ENCODE measurements at places on chromosomes 13 and 19.

GRCh38 chr19:58274771-58275201 is 4.0 kb upstream of the ZNF8 start:
- no peak for DNase-seq

- DNase-seq: no peak
Measured at GRCh38 chr13:77733674-77734073, 36.2 kb downstream of the SLAIN1 start.

- no peak for DNase-seq
Measured at GRCh38 chr19:33767898-33768413, 28.7 kb upstream of the KCTD15 start.

GRCh38 chr13:33351319-33351718 is 65.8 kb upstream of the STARD13 start:
- DNase-seq: no peak

DNA sequence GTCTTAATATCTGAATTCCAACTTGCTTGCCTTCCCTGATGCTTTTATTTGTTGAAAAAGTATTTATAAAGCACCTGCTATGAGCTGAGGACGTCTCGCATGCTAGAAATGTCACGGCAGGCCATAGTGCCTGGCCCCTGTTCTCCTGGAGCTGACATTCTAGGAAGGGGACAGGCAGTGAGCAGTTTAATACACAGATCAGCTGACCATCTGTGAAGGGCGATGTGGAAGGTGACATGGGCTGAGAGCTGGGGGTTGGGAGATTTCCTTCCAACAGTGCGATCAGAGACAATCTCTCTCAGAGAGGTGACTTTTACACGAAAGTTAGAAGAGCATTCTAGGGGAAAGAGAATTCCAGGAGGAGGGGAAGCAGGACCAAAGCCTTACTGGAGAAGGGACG is 153.2 kb downstream of the ZNF536 start:
- no peak for DNase-seq

DNA sequence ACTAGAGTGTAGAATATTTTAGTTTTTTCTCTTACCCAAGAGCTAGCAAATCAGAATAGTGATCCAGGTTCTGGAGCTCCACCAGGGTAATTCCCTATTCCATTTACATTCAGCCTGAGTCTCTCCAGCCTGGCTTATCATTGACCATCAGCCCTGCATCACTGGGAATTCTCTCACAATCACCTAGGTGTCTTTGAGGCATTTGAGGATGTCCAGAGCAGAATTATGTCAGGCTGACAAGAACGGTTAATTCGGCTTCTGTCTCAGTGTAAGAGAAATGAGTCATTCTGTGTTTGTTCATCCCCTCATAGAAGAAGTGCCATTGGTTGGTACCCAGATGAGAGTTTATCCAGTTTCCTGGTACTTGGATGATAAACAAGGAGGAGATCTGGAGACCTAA is 180.5 kb downstream of the ZNF737 start:
- no peak for DNase-seq

GRCh38 chr19:32876919-32877285 is 7.3 kb upstream of the SLC7A9 start:
- DNase-seq: no peak

DNA sequence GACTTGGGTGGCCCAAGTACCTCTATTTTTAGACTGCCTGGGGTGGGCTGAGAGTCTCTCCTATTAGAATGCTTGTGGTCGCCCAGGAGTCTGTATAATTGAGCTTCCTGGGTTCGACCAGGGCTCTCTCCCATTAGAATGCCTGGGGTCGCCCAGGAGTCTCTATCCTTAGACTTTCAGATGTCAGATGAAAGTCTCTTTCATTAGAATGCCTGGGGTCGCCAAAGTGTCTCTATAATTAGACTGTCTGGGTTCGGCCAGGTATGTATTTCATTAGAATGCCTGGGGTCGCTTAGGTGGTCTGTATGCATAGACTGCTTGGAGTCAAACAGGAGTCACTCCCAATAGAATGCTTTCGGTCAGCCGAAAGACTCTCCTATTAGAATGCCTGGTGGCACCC is 1471.7 kb downstream of the UQCRFS1 start:
- no peak for DNase-seq

DNA sequence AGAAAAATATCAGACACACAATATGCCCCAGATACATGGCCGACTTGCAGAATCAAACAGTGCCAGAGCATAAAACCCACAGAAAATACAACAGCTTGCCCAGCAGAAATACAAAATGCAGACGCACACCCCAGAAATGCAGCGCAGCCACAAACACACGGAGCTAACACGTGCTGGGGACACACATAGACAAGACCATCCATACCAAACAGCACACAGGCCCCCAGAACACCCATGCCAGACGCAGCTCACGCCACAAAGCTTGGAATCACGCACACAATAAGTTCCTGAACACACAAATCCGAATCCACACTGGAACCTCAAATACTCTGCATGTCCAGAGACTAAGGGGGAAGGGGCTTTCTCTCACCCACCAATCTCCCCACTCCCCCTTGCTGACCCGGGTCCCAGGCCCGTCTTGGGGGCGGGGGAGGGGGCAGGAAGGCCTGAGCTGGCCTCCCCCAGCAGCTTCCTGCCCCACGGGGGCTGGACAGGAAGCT is 17.2 kb downstream of the CCDC97 start:
- no peak for DNase-seq

GRCh38 chr13:33934343-33934742 is 116.4 kb downstream of the RFC3 start:
- no peak for DNase-seq

GRCh38 chr13:111241006-111241755 is 79.3 kb upstream of the TEX29 start:
- DNase-seq: no peak

DNA sequence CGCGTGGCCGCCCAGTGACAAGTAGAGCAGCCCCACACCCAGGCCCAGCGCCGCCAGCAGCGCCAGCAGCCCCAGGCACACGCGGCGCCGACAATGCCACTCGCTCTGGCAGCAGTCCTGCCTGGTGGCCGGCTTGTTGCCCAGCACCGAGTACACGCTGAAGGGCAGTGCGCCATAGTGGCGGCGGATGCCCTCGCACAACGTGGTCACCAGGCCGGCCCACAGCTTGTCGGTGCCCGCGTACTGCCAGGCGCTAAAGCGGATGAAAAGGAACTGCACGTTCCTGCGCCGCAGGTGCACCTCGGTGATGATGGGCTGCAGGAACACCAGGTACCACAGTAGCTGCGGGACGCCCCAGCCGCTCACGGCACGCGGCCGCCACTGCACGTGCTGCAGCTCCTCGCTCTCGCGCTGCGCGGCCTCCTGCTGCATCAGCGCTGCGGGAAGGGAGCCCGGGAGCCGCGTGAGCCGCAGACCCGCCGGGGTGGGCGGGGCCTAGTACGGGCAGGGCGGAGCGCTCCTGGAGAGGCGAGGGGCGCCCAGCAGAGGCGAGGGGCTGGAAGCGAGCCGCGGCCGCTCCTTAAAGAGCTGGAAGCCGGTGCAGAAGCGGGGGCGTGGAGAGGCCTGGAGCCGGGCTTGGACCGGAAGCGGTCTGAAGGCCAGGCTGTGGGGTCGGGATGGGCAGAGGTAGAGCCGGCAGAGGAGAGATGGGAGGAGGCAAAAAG is 7.3 kb downstream of the NKPD1 start:
- DNase-seq: no peak

DNA sequence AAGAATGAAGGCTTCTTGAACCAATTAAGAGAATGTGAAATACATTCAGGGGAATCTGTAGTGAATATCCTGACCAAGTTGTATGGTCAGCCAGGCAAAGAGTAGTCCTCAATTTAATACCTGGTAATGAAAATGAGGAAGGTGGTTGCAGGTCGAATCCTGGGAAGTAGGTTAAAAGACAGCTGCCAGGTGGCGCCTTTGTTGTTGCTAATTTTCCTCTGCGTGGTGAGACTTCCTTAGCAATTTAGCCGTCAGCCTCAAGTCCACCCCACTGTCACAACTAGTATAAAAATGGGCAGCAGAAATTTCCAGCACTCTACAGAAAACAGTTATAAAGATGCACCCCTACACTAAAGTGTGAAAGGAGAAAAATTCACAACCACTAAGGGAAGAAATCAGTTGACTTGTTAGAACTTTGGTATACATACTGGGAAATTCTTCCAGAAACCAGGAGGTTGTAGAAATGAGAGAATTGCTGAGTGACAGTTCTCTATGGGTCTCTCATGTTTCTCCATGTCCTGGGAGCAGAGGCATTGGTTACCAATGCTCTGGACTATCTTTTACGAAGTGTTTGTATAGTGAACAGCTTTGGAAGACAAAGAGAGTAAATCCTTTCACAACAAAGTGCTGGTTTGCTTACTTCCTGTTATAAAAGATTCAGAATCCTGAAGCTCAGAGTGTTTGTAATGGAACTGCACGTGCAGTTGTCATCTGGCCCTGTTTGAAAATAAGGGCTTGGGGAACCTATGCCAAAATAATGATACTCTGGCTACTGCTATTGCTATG is 235.9 kb downstream of the NHLRC3 start:
- no peak for DNase-seq

DNA sequence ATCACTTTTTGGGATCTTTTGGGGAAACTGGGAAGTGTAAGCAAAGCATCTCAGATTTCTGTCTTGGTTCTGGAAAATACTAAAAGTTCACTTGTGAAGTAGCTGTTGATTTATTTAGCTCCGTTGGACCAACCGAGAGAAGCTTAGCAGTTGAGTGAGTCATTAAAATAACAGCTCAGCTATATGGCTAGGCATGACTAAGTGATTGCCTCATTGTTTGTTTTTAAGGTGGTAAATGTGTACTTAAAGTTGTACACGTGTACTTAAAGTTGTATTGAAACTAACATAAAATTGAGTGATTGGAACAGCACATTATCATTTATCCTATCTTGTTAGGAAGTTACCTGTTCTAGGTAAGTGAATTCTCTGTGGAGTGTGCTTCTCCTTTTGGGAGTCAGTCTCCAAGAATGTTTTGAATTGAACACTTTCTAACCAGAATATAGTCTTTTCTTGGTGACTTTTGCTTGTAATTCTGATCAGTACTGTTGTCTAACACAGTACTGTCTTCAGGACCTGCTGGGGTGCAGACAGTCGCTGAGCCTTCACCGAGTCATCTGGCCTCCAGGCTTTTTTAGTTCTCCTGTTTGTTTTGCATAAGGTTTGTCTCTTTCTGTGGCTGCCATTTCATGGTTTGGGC is 2.9 kb upstream of the DCUN1D2 start:
- no peak for DNase-seq

DNA sequence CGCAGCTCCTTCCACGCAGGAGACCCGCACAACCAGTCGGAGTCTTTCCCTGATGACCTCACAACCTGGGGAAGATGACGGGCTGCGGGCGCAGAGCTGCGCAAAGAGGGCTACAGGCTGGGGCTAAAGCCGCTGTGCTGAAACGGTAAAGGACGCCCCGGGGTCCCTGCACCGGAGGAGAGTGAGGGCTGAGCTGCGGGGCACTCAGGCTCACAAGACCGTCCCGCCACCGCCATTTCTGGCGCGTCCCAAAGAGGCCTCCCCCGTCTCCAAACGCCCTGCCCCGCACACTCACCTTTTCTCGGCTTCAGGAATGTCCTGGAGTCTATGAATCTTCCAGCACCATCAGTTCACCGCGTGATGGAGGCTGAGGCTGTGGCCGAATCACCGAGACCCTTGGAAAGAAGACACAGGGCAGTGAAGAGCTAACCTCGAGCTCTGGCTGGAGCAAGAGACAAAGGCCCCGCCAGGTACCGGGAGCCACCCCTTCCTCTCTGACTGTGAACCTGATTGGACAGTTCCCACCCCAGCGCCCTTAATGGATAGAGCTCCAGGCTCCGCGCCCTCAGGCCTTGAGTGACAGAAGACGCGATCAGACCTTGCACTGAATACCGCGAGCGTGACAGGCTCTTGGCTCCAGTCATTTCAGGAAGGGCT is 41.8 kb upstream of the ZNF429 start:
- DNase-seq: no peak

DNA sequence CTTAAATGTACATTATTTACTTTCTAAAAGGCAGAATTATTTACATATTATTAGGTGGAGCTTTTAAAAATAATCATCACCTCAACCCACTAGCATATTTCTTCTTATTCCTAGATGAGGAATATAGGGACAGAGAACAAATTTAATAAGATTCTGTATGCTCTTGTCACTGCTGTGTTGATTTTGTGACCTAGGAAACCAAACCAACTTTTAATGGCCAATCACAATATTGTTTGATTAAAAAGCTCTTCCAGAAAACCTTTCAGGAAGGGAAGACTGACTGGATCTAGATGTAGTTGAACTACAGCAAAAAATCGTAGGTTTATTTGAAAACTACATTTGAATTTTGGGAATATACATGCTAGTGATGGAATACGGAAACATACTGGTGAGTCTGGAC is 91.8 kb upstream of the RAP2A start:
- no peak for DNase-seq

GRCh38 chr13:31116224-31116623 is 45.5 kb downstream of the HSPH1 start:
- DNase-seq: no peak

GRCh38 chr13:111503376-111503775 is 182.9 kb downstream of the TEX29 start:
- DNase-seq: no peak

GRCh38 chr19:21323000-21323399 is 6.2 kb downstream of the ZNF708 start:
- no peak for DNase-seq

- DNase-seq: no peak
Measured at GRCh38 chr13:28650284-28650683, 8.6 kb upstream of the POMP start.

GRCh38 chr13:94513026-94513425 is 33.5 kb upstream of the DCT start:
- DNase-seq: no peak

GRCh38 chr19:43522929-43523328 is 4.1 kb downstream of the ETHE1 start:
- DNase-seq: no peak

DNA sequence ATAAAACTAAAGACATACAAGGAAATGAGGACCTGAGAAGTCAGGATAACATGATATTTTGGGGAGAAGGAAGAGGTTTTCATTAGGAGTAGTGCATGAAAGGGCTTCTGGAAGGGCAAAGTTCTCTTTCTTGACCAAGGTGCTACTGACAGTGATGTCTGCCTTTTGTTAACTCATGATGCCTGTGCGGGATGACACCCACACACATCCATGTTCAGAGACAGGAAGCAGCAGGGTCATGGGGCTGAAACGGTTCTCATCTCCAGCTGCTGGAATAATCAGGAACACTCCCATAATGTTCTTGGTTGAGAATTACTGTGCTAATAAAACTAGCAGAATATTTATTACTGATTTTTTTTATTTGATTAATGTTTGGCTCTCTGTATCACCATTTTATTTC is 29.1 kb downstream of the KCNC3 start:
- DNase-seq: no peak

DNA sequence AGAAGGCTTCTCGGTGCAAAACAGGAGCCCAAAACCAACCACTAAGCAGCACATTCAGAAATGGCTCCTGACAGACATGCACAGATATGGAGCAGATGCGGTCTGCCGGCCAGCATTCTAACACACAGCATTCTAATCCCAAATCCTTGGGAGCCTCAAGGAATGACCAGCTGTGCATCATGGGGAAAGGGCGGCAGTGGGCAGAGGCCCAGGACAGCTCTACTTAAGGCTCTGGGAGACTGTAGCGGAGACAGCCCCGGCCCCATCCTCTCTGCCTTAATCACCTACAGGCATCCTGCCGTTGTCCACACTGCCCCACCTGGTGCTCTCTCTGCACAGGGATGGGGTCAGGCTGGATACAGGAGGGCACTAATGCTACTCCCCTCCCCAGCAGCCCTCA is 1016.0 kb downstream of the UQCRFS1 start:
- no peak for DNase-seq

Data from bone marrow (tissue), 2 donors.